ENCODE measurements at places on chromosomes 6 and 20.

GRCh38 chr6:30136570-30137286, 788 bp downstream of the TRIM40 start:
- H3K4me1 ChIP-seq, result no peaks in the 10 kb centered on the region
- DNase-seq, result no peak
- H3K36me3 ChIP-seq, result no peaks in the 10 kb centered on the region
- H3K27me3 ChIP-seq, result no peaks in the 10 kb centered on the region
- no peak overlapping the region for H3K4me3 ChIP-seq

DNA sequence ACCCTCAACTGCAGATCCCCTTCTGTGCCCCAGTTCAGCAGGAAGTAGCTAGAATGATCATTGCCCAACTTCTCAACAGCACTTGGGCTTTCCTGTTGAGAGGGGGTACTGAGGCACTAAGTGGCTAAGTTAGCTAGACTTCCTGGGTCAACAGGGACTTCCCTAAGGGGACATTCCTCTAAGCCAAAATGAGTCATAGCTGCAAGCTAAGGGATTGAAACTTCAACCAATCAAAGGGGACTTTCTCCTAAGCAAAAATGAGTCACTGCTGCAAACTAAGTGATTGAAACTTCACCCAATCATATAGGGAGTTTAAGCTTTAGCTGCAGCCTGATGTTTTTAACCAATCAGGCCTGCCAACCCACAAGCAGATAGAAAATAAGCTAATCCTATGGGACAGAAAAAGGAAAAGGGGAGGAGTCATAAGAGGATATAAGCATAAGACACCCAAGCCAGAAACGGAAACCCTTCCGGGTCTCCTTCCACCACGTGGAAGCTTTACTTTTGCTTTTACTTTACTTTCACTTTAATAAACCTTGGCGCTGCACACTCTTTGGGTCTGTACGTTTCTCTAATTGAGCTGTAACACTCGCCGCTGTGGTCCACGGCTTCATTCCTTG, 659.0 kb upstream of the HS3ST5 start:
- H3K4me3 ChIP-seq, result no peak overlapping the region
- H3K4me1 ChIP-seq, result no peaks in the 10 kb centered on the region
- DNase-seq, result no peak
- no peaks in the 10 kb centered on the region for H3K27me3 ChIP-seq

GRCh38 chr20:61937146-61937962, 128.3 kb downstream of the TAF4 start:
- no peaks in the 10 kb centered on the region for H3K4me1 ChIP-seq
- H3K4me3 ChIP-seq, result no peak overlapping the region
- no peaks in the 10 kb centered on the region for H3K27me3 ChIP-seq
- no peak overlapping the region for H3K27ac ChIP-seq

DNA sequence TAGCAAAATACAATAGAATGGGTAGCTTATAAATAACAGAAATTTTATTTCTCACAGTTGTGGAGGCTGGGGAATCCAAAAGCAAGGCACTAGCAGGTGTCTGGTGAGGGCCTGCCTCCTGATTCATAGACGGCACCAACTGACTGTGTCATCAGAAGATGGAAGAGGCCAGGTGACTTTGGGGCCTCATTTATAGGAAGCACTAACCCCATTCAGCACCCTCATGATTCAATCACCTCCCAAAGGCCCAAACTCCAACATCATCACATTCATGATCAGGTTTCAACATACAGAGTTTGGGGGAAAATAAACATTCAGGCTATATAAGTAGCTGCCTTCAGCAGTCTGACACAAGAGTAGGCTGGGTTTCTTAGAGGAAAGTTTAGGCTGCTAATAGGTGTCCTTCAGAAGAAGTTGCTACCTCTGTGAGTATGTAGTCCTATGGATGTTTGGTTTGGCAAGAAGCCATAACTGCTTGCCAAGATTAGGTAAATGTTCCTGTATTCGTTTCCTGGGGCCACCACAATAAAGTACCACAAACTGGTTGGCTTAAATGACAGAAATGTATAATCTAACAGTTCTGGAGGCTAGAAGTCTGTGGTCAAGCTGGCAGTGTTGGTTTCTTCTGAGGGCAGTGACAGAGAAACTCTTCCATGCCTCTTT, 48.8 kb downstream of the NT5E start:
- peaks cover 33% of the 10 kb centered on the region for H3K4me1 ChIP-seq
- DNase-seq, result no peak
- no peak overlapping the region for H3K4me3 ChIP-seq
- no peaks in the 10 kb centered on the region for H3K27me3 ChIP-seq
- peak overlapping the region; percentile 21 for H3K27ac ChIP-seq

DNA sequence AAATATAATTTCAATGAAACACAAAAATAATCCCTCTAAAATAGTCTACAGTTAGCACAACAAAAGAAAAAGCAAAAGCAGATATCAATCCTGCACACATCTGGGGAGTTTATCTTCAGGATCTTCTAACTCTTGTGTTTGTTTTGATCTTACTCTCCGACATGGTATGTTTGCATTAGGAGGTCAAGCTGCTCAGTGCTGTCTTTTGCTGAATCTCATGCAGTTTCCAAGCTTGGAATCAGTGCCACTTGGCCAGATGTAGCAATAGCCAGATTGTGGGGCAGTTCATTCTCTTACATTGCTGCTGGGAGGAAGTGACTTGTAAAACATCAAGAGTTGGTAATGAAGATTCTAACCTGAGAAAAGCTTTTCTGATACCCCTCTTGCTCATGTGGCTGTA, 29.5 kb downstream of the RIOK1 start:
- no peaks in the 10 kb centered on the region for H3K27me3 ChIP-seq
- H3K4me3 ChIP-seq, result no peak overlapping the region
- H3K27ac ChIP-seq, result peak overlapping the region; percentile 13

Measured in RWPE2 (cell line).